ENCODE measurements at places on chromosomes 2 and 18.
A peak's percentile ranks its signal among the peaks of the same experiment; 100 is the strongest.

DNA sequence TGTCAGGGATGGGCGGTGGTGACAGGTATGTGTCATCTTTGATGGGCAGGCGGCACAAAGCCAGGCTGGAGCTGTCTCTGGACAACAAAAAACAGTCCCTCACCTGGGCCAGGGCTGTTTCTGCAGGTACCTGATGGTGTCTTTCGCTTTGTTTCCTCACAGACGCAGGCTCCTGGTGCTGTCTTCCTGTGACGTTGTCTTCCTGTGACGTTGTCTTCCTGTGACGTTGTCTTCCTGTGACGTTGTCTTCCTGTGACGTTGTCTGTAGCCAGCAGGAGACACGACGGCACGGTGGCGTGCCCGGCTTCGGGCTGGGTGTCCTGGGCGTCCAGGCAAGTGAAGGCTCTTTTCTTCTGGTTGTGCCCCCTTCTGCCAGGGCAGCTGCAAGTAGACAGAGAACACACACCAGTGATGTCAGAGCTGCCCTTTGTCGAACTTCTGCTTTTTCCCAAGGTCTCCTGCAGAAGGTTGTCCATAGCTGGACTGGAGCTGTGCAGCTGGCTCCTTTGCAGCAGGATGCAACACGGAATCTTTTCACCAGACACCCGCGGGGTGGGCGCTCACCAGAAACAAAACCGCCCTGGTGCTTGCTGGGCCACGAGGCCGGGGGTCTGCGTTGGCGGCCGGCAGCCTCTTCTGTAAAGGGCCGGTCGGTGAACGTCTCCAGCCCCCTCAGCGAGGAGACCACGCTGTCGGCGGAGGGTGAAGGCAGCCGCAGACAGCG, 21.1 kb downstream of the GPR35 start:
- no peak for DNase-seq

- DNase-seq = no peak
These were observed 34.8 kb upstream of the EPG5 start for GRCh38 chr18:46001892-46002291.

DNA sequence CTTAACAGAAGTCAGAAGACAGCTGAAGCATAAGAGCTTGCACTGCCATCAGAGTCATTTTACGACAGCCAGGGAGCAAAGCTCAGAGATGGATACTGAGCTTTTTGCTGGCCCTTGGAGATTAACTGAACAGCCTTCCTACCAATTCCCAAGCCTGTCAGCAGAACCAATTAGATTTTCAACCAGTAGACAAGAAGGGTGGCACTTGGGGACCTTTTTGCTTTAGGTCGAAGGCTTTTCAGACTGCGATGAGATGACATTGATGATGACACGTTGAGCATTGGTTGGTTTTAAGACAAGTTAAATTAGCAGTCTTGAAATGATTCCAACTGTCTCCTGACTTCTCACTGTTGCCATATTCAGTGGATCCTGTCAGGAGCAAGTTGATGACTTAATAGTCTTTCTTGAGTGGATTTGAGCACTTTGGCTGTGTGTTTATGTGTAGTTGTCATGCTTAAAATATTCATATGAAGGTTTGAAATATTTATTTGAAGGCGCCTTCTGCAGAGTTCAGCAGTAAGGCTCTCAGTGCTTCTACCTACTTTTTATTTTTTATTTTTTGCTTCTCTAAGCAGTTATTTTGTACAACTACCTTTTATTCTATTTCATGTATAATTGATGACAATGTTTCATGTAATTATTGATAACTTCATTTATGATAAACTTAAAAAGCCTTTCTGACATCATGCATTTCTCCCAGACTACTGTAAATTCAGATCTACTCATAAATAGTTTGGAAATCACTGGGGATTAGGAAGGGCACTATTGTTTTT, 256.7 kb downstream of the CAMKMT start:
- DNase-seq = peak; percentile 57

DNA sequence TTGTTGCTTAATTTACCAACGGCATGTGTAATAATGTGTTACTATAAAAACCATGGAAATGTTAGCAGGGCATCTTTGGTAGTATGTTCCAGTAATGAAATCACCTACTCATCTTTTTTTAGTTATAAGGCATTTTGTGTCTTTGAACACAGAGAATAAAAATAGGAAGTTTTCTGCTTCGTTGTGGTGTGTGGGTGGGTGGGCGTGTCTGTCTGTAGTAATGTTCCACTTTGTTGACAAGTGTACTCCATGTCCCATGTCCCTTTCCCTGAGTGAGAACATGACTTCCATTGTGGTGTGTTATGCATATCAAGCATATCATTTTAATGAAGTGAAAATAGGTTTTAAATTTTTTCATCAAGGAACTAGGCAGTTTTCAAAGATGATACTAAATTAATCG, 149.3 kb downstream of the VWC2L start:
- DNase-seq = no peak

- DNase-seq = peak; percentile 72
These were observed 135.9 kb downstream of the TGIF1 start for GRCh38 chr18:3585656-3586509.

- DNase-seq = no peak
These were observed 134.5 kb downstream of the NEDD4L start for GRCh38 chr18:58178511-58178910.

GRCh38 chr2:189337656-189338055, 103.6 kb upstream of the WDR75 start:
- DNase-seq = no peak

GRCh38 chr2:185618625-185619024, 120.0 kb upstream of the FSIP2 start:
- no peak for DNase-seq

DNA sequence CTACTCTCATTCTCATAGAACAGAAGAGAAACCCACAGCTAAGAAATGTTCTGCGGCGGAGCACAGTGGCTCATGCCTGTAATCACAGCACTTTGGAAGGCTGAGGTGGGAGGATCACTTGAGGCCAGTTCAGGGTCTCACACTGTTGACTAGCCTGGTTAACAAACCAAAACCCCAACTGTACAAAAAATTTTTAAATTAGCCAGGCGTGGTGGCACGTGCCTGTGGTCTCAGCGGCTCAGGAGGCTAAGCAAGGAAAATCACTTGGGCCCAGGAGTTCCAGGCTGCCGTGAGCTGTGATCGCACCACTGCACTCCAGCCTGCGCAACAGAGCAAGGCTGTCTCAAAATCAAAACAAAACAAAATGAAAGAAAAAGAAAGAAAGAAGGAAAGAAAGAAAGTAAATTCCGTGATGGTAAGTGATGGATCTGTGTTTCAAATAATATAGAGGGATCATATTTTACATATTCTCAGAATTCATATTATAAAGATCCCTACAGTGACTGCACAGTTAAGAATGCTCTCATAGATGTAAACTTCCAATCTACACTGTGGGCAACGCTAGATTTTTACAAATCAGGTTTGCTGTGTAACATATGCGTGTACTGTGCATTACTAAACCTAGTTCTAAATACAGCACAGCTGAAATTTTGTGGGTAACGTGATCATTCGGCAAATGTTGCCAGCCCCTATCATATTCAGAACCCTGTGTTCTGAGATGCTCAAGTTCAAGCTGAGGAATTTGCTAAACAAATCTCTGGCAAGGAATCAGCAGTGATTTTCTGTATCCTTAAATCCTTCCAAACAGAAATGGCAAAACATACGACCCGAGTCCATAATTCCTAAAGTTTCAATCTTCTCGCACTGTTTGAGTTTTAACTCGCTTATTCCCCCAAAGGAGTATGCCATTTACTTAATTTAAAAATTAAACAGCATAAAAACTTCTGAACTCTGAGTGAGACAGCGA, 1.2 kb upstream of the RAB12 start:
- no peak for DNase-seq

GRCh38 chr18:59837586-59837985, 62.2 kb upstream of the PMAIP1 start:
- DNase-seq = peak; percentile 33

DNA sequence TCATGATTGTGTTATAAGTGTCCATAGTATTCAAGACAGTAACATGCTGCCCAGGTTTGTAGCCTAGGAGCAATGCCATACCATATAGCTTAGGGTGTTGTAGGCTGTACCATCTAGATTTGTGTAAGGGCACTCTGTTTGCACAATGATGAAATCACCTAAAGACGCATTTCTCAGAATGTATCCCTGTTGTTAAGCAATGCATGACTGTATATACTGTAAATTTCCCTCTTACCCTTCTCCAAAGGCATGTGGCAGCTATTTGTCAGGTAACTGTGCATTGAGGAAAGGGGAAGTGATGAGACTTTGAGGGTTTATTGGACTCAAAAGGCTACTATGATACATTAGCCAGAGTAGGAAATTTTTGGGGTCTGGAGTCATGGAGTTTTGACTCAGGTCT, 180.8 kb downstream of the VAPA start:
- DNase-seq = no peak

- DNase-seq = no peak
These were observed 116.4 kb upstream of the SMAD2 start for GRCh38 chr18:48046843-48047242.

DNA sequence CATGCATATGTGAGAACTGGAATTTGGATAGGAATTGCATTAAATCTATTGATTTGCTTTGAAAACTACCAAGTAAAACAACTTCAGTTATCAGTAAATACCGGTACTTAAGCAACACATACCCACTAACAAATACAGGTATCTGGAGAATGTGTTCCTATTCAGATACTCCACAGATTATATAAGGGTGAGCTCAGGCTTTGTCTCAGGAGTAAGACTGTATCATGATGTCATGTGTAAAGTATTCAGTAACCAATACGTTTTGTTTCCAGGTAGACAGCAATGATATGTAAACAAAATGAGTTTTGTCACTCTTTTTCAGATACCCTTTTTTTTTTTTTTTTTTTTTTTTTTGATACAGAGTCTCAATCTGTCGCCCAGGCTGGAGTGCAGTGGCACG, 74.8 kb downstream of the DSC3 start:
- DNase-seq = no peak

DNA sequence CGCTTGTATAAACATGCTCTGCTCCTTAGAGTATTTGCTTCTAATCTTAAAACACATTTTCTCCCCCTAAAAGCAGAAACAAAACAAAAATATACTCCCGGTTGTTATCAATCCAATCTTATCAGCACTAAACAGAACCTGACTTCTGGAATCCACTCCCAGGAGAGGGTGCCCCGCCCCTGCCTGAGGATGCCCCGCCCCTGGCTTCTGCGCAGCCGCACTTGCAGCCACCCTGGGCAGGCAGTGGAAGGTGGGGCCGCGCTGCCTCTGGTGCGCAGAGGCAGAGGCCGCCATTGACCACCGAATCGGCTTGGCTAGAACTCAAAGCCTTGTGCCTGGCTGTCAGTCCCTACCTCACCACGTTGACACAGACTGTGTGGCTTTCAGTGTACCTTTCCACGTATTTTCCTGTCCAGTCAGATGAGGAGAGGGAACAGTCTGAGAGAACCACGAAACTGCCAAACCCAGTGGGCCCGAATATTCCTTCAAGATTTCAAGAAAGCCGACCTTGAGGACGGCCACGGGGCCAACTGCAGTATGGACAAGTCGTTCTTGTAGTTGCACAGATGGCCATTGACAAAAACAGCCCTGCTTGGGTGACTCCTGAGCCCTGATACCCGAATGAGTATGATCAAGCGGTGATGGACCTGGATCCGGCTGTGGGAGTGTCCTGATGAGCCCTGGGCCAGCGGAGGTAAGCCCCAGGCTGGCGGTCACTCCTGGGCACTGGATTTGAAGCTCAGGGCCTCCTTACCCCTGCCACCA, 46.2 kb upstream of the ARHGAP28 start:
- no peak for DNase-seq
